Epithelial cell of proximal tubule (primary cell): ENCODE measurements at places on chromosomes 3 and 15. TPM values are rescaled to one million over a fixed set of nuclear protein-coding genes. Genes with fewer than 3 reads are reported as not detected.

The SUSD5 gene
- total RNA-seq, result 0.92 and 2.3 TPM in 2 replicates

The ERC2 gene
- 2.7 and 6.0 TPM in 2 replicates for total RNA-seq

The GOLGA8J gene
- total RNA-seq, result not detected in 2 replicates

The KIF15 gene
- total RNA-seq, result 11.8 and 16.6 TPM in 2 replicates

The SOX2 gene
- not detected in 2 replicates for total RNA-seq

The TSPAN3 gene
- total RNA-seq, result 252 and 290 TPM in 2 replicates

The PLS1 gene
- 30.5 and 36.4 TPM in 2 replicates for total RNA-seq
